ENCODE measurements at places on chromosomes 5 and 9. TPM values are rescaled to one million over a fixed set of nuclear protein-coding genes. Genes with fewer than 3 reads are reported as not detected.

Gene MCIDAS
- total RNA-seq = not detected

Gene PCDHGA3
- total RNA-seq = 2.5 TPM

Gene HMCN2
- 21.1 TPM for total RNA-seq

DNA sequence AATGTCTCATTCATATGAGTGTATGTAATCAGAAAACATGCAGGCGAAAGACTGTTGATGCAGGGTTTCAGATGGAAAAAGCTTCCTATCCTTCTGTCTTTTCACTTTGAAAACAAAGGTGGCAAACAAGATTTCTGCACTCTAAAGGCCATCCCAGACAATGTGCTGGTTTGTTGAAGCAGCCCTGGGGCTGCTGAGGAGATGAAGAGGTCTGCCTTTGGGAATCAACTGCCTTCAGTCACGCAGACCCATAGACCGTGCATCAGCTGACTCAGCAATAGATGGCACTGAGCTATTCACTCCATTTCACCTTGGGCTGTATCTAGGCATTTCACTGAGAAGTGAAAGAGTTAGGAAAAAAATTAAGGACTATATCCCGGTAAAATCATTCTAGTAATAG is 60.5 kb upstream of the C5orf46 start:
- ATAC-seq = no peak

GRCh38 chr5:44387921-44388320 is 1.3 kb downstream of the FGF10 start:
- ATAC-seq = no peak

Gene PCDHA2
- total RNA-seq = 0.27 TPM

Measured in gastroesophageal sphincter (tissue), 4 donors.